ENCODE measurements at places on chromosomes 7 and 10. TPM values are rescaled to one million over a fixed set of nuclear protein-coding genes. Genes with fewer than 3 reads are reported as not detected.

DNA sequence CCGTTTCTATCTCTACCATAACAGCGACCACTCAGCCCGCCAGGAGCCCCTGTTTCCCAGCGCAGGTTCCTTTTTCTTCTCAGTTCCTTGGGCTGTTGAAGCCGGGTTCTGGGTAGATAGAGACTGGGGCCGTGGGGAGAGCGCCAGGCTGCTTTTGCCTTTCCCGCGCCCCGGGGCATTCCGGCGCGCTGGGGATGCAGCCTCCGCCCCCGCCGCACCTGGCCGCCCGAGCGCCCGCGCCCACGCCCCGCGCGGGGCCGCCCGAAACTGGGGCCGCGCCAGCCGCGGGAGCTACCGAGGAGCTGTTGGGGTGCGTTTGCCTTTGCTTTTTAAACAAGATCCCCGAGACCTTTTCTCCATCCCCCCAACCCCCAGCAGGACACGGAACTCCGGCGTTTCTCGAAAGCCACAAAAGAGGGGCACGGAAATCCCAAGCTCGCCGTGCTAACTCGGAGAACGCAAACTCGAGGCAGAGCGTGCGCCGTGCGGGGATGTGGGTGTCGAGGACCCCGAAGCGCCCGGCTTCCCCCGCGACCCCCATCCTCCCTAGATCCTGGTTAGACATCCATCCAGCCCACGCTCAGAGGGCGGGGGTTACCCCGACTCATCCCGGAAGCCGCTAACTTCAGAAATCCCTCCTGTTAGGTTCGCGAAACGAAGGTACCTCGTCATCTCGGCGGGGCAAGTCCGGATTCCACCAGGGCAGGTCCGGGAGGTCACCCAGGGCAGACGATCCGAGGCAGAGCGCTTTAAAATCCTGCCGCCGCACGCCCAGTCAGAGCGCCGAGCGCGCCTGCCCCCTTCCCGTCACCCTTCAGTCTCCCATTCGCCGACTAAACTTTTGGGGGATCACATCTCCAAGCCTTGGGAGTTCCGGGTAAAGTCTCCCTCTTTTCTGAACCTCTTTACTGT, 1.0 kb downstream of the GRM8 start:
- no peak for DNase-seq

DNA sequence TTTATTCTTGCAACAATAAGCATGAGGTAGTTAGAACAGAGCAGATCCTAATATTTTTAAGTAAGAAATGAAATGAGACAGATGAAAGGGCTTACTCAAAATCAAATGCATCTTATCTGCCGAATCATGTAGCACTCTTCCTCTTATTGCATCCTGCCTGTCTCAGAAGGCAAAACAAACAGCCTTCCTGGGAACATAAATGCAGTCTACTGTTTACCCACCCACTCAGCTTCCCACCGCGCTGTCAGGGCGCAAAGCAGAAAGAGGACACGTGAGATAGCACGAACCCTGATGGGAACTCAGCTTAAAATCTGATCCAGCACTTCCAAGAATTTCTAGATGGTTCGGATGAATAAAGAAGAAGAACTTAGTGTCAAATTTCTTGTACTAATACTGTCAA, 114.4 kb upstream of the CDK1 start:
- DNase-seq = no peak

The CLDN4 gene
- 0.86 TPM for total RNA-seq

- no peak for DNase-seq
Measured at GRCh38 chr10:5485948-5486852, 13.2 kb downstream of the CALML5 start.

DNA sequence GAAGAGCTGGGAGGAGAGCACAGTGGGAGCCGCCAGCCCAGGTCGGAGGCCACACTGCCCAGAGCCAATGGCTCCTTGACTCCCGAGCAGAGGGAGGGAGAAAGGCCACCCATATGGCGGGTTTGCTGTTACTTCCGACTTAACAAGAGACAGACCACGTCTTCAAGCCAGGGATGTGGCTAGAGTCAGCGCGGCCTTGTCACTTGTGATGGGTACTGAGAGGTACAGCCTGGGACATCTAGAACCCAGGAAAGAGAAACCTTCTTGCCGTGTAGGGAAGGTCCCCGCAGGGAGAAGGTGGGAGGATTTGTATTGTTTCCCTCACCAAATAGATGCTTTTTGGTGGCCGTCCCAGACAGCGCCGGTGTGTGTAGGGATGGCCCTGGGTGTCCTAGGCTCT, 127.6 kb downstream of the PAXIP1 start:
- DNase-seq = no peak

The OR2F1 gene
- total RNA-seq = not detected

DNA sequence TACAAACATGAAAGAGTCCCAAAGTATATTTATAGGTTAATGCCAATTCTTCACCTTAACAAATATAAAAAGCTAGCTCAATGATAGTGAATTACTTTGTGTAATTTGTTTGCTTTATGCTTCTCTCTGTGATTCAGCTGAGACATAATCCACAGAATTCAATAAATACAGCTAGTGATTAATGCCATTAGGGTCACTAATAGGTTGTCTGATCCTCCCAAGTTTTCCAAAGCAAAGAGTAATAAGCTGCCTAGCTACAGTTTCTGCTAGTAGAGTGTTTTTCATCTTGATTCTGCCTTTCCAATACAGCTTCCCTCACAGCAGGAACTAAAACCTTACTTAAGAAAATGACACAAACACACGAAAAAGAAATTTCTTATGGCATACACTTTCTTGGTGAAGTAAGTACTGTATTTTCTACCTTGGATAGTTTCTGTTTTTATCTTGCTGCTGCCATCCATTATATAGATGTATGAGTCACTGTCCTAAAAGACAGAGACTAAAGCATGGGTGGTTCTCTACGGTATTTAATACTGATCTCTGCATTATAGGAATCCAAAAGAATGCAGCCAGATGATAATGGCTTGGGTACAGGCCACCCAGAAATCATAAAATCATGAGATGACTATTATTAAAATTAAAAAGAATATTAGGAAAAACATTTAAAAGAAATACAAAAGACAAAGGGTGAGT, 170.0 kb downstream of the TPK1 start:
- DNase-seq = no peak

DNA sequence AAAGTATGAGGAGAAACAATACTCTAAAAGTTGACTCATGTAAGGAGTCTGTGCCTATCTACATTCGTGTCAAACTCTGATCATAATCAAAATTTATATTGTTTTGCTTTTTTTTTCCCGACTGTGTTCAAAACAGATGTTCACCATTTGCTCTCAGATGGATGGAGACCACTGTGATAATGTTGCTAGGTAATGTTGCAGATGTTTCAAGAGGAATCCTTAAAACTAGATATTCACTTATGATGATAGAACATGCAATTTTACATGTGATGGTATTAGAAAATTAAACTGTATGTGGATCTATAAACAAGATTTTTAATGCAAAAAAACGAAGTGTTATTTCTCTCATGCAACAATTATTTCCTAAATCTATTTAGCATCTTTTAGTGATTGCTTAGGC, 1080.1 kb downstream of the REEP3 start:
- no peak for DNase-seq

- no peak for DNase-seq
Measured at GRCh38 chr10:123496375-123496774, 169.8 kb upstream of the GPR26 start.

The CPN1 gene
- total RNA-seq = not detected

The MPP7 gene
- 8.4 TPM for total RNA-seq

DNA sequence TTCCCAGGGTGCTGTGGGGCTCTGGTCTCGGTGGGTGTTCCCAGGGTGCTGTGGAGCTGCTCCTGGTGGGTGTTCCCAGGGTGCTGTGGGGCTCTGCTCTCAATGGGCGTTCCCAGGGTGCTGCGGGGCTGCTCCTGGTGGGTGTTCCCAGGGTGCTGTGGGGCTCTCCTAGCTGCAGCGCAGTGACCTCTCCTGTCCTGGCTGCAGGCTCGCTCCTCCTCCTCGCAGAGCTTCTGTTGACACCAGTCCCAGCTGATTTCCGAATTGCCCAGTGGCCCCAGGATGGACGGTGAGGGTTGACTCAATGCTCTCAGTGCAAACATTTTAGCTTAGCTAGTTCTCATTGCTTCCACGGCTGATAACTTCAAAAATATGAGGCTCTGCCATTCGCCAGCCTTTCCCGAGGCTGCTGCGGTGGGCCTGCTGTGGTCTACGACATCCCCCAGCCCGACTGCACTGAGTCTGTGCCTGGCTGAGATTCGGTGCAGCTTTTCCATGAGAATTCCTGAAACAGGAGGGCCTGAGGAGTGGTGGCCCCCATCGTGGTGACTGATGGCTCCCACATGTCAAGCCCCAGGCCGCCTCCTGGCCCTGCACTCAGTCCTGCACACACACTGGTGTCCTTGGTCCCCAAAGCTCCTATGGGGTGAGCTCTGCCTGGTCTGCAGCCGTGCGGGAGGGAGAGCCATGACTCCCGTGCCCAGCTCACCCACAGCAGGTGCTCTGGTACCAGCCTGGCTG, 58.3 kb upstream of the NKX6-2 start:
- no peak for DNase-seq

The OIT3 gene
- total RNA-seq = not detected

The AMPH gene
- 1.1 TPM for total RNA-seq

DNA sequence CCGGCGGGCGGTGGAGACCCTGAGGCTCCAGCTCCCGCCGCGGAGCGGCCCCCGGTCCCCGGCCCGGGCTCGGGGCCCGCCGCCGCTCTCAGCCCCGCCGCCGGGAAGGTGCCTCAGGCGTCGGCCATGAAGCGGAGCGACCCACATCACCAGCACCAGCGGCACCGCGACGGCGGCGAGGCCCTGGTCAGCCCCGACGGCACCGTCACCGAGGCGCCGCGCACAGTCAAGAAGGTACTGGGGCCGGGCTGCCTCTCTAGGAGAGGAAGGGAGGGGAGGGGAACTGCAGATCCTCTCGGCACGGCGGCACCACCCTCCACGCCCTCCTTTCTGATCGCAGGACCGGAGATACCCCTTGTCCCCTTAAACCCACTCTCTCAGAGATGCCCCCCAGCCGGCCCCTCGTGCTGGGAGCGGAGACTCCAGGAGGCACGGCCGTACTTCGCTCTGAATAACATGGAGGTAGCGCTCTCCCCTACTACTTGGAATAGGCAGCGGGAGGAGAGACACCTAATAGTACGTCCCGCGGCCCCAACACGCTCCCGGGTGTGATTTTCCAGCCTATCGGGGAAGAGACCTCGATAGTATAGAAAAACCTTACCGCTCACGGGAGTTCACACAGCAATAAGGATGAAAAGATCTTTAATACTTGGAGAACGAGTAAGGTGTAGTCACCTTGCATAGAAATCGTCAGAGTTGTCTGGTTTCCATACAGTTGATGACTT, 538 bp downstream of the AHCYL2 start:
- DNase-seq = peak; percentile 65

GRCh38 chr7:96300986-96301385, 20.9 kb downstream of the SLC25A13 start:
- no peak for DNase-seq

- no peak for DNase-seq
Measured at GRCh38 chr10:85547460-85548023, 819.1 kb downstream of the GRID1 start.

DNA sequence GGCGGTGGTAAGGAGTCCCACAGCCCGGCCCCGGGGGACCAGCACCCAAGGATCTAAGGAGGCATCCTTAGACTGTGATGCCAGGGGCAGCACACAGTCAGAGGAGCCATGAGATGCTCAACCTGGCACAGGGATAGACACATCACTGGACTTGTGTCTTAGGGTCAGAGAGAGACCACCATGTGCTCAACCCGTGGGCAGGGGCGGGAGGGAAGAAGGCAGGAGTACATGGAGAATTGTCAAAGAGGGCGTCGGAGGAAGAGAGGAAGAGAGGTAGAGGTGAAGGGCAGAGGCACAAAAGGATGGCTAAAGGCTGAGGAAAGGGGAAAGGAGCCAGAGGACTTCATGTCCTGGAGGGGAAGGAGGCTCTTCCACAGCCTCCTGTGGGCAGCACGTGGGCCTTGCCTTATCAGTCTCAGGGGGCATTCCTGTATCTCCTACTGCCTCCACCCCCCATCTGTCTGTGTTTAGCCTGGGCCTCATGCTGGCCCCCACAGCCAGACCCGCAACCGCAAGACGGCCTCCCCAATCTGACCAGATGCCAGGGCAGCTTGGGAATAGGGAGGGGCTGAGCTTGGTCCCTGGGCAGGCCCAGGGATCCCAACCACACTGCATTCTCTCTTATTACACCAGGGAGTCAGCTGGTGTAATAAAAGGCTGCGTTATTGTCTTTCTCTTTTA, 2.2 kb downstream of the ADCY1 start:
- DNase-seq = no peak

The GNAT3 gene
- total RNA-seq = not detected

- DNase-seq = no peak
Measured at GRCh38 chr10:49534670-49535381, 4.1 kb downstream of the ERCC6 start.

The RSU1 gene
- total RNA-seq = 41.8 TPM
